CD4-positive, CD25-positive, alpha-beta regulatory T cell (primary cell): ENCODE measurements at places on chromosomes 4 and X. TPM values are rescaled to one million over a fixed set of nuclear protein-coding genes. Genes with fewer than 3 reads are reported as not detected.
A peak's percentile ranks its signal among the peaks of the same experiment; 100 is the strongest.

The DCTD gene
- 57.5 TPM for total RNA-seq

The PRR32 gene
- not detected for total RNA-seq

The KLHL34 gene
- 0.89 TPM for total RNA-seq

The NPFFR2 gene
- total RNA-seq: not detected

The FAM3A gene
- 28.2 TPM for total RNA-seq

The SMIM43 gene
- not detected for total RNA-seq

The CLCN4 gene
- total RNA-seq: 0.37 TPM

The SCML1 gene
- total RNA-seq: 11.6 TPM

- DNase-seq: no peak
These were observed 1476.9 kb downstream of the ARAP2 start for GRCh38 chr4:34767407-34767806.

GRCh38 chr4:52982946-52983340, 120.8 kb downstream of the RASL11B start:
- DNase-seq: no peak

DNA sequence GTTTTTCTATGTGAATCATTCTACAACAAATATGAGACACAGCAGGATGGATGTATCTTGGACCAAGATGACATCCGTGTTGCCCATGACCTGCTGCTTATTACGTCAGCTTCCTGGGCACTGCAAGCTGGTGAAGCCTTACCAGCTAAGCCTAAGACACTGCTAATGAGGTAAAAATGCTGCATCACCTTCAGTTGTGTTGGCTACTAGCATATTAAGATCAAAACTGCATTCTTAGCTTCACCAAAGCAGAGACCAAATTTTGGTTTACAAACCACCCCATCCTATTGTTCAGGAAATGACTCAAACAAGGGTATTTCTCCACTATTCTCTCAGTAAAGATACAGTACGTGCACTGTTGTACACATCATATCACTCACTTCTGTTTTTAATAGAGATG, 50.3 kb downstream of the MAML3 start:
- peak; percentile 24 for DNase-seq

GRCh38 chr4:139958739-139959098, 195.3 kb downstream of the MAML3 start:
- DNase-seq: no peak

DNA sequence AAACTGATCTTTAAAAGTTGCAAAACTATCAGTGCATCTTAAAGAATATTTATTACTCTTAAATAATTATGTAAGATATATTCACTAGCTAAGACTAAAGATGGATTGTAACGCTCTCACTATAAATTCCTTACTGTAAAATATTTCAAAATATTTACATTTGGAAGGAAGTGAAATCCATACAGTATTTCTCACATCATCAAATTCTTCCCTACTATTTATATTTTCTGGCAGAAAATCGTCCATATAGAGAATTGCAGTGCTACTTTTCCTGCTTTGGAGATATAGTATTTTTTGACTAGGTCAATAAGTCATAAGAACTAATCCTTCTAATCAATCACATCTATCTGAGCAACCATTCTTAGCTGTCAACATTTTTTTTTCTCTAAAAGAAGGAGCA, 52.9 kb downstream of the SCLT1 start:
- no peak for DNase-seq

GRCh38 chr4:168092176-168092712, at the start of gene ANXA10:
Gene ANXA10 (plus strand): TSS chr4:168092537. CDS start chr4:168092701, 164 bp downstream.
- DNase-seq: no peak

- no peak for DNase-seq
These were observed 1056.6 kb downstream of the RAPGEF2 start for GRCh38 chr4:160159457-160159856.

GRCh38 chr4:74320559-74321118, 12.4 kb downstream of the EPGN start:
- DNase-seq: peak; percentile 56

- no peak for DNase-seq
These were observed 33.7 kb upstream of the CRMP1 start for GRCh38 chr4:5926598-5926997.

DNA sequence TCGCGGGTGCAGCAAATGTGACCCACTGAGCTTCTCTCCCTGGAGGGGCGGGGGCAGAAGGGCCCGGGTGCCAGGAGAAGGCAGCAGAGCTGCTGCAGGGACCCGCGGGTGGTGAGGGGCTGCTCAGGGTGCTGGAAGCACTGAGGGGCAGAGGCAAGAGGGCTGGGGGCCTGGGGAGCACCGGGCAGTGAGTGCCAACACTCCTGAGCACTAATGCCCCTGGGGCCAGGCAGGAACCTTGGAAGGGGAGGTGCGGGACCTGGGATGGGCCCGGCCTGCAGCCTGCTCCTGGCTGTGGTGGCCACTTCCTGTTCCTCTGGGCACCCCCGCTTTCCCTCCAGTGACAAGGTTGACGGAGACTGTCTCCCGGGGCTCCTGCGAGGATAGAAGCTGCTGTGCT, 66.5 kb upstream of the ADRA2C start:
- DNase-seq: no peak

DNA sequence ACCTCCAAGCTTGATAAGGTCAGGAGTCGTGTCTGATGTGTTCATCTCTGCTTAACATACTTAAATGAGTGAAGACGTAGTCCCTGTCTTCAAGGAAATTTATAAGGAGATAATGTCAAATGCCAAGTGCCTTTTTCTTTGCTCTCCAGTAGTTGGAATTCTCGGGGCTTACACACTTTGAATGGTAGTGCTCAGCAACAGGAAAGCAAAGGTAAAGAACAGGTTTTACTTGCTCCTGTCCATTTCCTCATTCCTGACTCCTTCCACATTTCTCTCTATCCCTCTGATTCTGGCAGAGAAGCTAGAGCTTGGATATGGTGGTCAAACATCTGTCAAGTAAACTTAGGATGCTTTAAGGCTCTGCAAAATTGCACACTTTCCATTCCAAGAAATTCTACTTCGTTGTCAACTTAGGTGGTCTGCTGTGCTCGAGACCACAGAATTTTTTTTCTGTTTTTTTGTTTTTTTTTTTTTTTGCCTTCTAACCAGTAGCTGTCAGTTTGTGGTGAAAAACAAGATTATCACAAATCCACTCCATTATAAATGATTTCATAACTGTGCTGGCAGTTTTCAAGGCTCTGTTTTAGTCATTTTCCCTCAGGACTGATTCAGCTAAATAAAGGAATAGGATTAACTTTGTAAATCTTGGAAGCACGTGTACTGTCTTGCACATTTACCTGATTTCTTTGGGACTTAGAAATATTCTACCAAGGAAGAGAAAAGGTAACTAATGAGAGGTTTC, 180.8 kb upstream of the ANXA3 start:
- DNase-seq: no peak

DNA sequence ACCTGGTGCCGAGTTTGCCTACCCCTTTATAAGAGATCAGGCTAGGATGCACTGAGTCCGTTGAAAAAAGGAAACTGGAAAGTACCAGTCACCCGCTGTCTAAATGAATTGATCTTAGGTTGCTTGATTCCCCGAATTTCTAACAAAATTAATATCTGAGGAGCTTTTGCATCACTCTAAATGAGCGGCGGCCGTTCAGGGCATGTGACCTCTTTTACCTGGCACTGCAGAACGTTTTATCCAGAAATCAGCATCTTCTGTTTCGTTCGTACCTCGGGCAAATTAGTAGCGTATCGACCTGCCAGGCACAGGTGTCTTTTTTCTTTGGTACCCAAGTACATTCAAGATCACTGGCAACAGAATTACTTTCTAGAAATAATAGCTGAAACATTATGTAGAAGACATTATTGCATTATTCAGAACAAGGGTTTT, 876 bp downstream of the KLHL2 start:
- DNase-seq: peak; percentile 37

- DNase-seq: no peak
These were observed 28.4 kb upstream of the GRPEL1 start for GRCh38 chr4:7096236-7096635.
